ENCODE measurements at places on chromosomes 3 and 15.

DNA sequence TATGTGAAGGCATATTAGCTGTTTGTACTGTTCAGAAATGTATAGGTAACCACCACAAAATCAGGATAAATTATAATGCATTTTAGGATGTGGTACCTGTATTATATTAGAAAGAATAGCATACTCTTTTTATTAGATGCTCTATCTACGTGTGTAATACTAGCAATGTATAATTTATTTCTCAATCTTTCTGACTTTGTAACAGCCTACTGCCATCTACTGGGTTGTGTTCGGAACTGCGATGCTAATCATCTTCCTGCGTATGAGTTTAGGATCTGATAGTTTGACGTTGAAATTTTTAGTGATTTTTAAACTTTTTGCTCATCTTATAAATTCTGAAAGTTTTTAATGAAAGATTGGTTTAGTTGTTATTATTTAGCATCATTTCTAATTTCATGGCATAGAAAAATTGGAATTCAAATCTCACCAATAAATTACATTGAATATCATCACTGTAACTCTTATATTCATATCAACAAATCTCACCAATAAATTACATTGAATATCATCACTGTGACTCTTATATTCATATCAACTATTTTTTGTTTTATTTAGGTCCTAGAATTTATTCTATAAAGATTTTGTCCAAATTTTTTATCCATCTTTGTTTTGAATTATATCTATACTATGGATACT, 322.7 kb upstream of the ZNF717 start:
- DNase-seq = no peak

DNA sequence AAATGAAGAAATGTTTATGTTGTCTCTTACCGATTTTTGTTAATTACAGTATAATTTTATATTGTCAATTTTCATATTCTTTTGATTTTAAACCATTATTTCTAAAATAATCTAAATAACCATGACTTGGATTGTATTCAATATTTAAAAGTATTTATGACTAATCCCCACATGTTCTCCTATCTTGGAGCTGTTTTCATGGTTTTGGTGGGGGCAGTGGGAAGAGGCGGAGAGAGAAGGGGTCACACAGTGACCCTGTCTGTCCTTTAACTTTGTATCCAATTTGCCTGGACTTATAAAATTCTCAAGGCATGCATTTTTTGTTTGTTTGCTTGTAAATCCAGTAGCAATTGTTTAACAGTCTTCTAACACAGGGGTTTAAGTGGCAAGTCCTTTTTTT, 407.4 kb downstream of the NTRK3 start:
- DNase-seq = no peak

DNA sequence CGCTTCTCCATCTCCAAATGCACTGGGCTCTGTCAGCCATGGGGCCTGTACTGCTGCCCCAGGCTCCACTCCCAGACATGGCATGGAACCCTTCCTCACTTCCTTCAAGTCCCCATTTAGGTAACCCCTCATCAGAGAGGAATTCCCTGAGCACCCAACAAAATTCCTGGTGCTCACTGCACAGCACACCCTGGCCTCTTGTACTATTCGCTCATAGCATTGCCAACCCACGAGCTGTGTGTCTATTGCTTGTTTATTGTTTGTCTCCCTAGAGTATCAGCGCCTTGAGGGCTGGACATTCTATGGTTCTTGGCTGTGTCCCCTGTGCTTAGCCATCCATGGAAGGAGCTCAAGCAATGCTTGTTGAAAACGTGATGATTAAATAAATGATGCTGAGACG, 46.1 kb upstream of the SLCO2A1 start:
- DNase-seq = no peak

DNA sequence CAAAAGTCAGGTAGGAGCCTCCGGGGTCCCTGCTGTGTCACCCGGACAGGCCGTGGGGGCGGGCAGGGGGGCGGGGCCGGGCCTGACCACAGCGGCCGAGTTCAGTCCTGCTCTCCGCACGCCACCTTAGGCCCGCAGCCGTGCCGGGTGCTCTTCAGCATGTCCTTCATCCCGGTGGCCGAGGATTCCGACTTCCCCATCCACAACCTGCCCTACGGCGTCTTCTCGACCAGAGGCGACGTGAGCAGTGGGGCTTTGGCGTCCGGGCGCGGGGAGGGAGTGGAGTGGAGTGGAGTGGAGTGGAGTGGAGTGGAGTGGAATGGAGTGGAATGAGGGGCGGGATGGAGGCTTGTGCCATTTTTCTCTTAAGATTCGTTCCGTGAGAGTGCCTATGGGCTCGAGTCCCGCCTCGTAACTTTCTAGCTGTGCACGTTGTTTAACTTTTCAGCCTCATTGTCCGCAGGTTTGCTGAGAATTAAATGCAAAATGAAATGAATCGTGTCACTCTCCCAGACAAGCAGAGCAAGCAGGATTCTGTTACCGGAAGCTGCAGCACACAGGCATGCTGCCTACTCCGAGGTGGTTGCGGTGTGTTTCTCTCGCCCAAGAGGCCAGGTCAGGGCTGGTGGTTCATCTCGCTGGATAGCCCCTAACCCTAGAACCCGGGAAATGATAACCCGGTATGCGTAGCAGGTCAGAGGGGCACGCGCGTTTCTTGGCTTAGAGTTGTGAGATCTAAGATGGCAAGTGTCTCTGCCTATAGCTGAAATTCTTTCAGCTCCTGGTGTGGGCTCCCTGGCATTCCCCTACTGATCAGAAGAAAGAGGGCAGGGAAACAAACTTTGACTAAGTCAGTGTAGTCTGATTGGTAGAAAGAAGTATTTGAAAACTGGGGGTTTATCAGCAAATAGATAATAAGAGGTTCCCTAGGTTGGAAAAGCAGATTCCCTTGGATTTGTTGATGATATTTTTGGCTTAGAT, at the start of gene FAH:
Gene FAH, plus strand, starts transcription at position 104 of the 981 bp plus-strand sequence. Its CDS starts 56 bp downstream, at position 160.
- peak; percentile 40 for DNase-seq

DNA sequence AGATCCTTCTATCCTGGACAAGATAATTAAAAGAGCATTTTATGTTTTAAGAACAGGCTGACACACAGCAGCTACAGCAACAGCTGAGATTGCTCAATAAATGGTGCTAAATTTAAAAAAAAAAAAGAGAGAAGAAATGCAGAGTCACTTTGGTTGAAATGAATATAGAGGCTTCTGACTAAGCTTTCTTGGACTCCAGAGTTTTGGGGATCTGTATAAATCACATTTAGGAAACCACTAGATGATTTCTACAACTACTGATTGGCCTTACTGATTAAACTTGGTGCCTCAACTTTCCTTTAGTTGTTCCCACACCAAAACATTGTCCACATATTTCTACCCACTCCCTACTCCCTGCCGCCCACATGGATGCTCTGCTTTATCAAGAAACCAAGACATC, 132.9 kb upstream of the ZBTB20 start:
- DNase-seq = no peak

DNA sequence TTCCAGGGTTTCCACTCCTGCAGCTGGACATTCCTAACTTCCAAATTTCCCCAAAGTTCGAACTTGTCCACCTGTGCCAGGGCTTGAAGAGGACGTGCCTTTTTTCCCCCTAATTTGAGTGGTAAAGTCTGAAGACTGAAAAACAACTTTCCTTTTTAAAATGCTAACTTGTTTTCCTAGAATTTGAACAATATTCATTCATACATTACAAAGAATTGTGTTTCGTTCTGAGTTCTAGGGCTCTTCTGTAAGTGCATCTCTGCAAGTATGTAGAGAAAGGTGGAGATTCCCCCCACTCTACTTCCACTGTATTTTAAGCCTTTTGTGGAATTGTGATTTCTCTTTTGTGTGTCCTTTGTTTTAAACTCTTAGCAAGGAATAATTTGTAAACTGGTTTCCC, 9.4 kb downstream of the DPH3 start:
- no peak for DNase-seq

DNA sequence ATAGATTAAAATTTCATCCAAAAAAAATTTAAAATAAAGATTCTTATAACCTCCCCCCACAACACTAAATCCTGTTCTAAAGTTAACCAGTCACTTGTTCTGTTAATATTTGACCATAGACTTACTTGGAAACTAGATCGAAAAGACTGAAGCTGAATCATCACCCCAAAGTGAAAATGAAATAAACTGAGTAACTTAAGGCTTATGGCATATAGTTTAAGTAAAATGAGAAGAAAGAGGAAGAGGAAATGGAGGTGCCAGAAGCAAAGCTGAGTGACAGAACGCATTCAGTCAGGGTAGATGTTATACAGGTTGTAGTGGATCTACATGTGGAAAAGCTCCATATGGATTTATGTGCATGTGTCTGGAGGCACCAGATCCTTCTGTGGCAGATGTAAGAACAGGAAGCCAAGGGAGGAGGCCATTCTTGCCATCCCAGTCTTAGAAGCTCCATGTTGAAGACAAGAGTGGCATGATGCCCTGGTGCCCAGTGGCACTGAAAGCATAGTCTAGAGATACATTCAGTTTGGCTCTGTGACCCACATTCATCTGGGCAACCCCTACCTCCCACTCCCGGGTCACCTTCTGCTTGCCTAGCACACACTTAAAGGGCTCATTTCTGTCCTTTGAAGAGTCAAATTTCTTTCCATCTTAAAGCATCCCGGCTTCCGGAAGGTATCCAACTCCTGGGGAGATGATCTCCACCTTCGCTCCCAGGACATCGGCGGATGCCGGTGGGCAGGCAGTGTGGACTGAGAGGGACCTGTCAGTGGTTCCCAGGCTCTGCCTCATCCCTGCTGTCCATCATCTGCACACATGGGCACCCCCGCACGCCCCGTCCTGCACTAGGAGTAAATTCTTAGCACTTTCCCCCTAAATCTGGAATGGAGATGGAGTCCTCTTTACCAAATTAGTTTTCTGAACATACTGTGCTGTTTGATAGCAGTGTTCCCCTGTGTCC, 90.8 kb downstream of the NEO1 start:
- DNase-seq = no peak

- no peak for DNase-seq
Measured at GRCh38 chr3:195441476-195441991, 1.3 kb downstream of the ACAP2 start.
